ENCODE measurements at places on chromosomes 5 and 9.

DNA sequence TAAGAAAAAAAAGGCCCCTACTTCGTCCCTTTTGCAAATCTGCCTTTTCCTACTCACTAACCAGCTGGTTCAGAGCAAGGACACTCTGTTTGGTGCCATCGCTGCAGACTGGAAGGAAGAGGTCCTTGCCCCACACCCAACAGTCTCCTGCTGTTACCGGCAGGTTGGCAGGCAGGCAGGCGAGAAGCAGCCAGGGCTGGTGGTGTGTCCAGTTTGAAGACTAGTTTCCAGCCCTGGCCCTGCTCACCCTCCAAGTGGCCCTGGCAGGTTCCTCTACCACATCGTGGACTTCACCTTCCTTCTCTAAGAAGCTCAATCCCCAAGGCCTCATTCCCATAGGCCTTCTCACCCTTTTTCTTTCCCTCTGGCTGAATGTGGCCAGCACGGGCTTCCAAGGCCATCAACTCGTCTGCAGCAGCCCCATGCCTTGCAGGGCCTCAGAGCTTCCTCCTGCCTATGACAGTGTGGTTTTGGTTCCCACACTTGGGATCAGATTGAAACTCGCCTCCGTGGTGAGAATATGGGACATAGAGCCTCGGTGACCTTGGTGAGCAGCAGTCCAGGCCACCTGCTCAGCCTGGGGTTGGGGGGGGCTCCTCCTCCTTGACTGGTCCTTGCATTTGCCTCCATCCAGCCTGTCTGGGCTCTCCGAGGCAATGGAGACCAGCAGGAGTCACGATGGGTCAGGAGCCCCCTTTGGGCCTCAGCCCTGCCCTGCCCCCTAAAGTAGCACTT lies 22.9 kb downstream of the TGFBI start:
- ATAC-seq = no peak

- no peak for ATAC-seq
Observed at GRCh38 chr5:148615644-148616275, 38.6 kb downstream of the HTR4 start.

GRCh38 chr5:51302343-51302742 lies 80.9 kb upstream of the ISL1 start:
- no peak for ATAC-seq

DNA sequence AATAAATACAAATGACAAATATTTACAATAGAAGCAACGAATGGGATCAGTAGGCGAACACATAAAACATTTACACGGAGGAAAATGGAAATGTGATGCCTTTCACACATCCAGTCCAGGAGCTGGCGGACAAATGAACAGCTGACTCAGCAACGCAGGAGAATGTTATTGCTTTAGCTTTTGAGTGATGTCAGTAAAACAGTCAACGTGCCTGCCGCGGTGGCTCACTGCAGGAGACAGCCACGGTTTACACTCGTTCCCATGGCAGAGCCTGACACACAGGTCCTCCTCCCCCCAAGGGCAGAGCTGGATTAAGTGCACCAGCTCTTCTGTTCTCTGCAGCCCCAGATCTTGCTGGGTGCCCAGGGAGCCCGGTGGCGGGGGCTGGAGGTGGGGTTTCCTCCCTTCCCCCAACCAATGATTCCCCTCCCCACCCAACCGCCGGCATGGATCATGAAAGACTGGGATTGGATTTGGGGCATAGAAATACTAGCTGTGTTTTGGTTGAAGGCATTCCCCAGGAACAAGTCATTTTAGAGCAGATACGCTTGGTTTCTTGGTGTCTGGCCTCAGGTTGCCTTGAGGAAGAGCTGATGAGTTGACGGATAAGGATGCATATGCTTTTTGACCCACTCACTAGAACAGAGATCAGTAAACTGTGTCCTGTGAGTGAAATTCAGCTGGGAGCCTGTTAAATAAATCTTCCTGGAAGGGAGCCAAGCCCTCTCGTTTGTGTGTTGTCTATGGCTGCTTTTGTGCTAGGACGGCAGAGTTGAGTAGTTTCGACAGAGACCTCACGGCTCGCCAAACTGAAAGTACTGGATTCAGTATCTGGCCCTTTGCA lies 12.5 kb downstream of the STC2 start:
- no peak for ATAC-seq

DNA sequence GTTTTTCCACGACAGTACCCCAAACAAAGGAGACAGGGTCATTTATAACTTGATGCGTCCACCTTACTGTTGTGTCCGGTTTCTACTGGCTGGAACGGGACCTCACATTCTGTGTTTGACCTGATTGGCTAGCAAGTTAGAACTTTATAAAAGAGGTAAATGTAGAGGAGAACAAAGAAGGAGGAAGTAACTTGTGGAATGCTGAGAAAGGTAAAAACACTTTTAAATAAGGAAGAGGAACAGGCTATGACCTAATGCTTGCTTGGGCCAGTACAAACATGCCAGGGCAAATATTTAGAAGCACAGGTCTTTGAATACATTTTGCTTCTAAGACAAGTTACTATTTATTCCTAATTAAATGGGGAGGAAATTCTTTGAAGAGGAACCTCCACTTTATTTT lies 251.6 kb downstream of the KIAA0825 start:
- no peak for ATAC-seq

GRCh38 chr9:13443346-13444244 lies 164.1 kb upstream of the MPDZ start:
- no peak for ATAC-seq

- no peak for ATAC-seq
Observed at GRCh38 chr5:31948006-31948405, 226.1 kb downstream of the GOLPH3 start.

DNA sequence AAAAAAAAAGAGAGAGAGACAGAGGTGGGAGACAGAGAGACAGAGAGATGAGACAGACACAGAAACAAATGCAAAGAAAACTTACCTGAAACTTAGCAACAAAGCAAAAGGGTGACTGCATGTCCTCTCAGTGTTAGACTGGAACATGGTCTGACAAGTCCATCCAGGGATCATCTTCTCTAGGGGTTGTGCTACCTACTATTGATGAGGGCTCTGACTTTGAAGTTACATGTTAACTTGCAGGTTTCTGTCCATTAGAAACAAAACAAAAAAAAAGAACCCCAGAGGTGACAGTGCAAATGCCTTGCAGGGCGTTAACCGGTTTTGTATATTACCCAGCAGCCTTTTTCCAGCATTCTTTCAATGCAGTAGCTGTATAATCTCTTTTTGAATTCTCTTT lies 13.6 kb upstream of the SPARC start:
- ATAC-seq = no peak

GRCh38 chr5:87109746-87110145 lies 157.9 kb upstream of the RASA1 start:
- no peak for ATAC-seq

GRCh38 chr9:80012557-80013330 lies 441.0 kb downstream of the TLE4 start:
- ATAC-seq = no peak

GRCh38 chr9:8754751-8755150 lies 955.2 kb upstream of the DMAC1 start:
- no peak for ATAC-seq

DNA sequence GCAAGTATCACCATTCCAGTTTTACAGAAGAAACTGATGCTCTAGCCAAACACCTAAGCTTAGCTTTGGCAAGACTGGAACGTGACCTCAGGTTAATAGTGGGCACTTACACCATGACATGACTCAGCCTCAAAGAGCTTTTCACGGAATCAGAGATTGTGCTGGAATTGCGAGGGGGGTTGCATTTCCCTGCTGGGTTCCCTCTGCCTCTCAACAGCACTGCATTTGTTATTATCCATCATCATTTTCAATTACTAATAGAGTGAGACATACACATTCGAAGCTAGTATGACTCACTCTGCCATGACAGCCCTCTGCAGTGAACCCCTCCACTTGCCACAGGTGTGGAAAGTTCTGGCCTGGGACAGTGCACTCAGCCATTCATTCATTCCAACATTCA lies 8.0 kb downstream of the SPOCK1 start:
- no peak for ATAC-seq

- ATAC-seq = no peak
Observed at GRCh38 chr5:54946306-54946819, 39.0 kb downstream of the ESM1 start.

DNA sequence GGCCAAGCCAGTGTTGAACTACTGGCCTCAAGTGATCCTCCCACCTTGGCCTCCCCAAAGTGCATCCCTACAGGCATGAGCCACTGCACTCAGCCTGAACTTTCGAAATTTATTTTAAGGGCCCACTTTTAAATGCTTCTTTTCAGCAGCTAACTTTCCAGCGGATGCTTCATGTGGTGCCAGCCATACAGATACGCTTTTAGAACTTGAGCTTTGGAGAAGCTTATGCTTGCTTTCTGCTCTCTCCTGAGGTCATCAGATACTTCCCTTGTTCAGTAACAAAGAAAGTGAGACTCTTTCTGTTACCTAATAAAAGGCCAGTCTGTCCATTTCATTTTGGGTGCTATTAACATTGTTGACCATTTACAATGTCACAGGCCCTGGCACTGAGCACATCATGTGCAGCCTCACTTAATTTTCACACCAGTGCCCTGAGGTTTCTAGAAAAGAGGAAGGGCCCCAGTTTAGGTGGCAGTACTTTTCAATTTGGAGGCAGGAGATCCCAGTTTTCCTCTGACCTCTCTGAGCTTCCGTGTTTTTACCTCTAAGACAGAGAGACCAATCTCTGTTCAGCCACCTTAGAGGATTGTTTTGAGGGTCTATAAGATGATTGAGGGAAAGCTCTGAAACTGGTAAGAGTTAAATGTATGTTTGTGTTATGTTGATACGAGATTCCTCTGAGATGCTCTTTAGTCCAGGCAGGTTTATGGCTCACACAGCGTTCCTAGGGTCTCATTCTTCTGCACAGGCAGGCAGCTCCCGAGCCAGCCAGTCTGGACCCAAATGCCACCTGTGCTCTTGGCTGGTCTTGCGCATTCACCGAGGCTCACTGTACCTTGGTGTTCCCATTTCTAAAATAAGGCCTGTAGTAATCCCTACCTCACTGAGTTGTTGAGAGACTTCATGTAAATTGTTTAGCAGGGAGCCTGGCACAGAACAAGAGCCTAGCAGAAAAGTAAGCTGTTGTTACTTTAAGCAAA lies 4.4 kb downstream of the ABL1 start:
- no peak for ATAC-seq

- ATAC-seq = no peak
Observed at GRCh38 chr5:16592255-16592654, 24.5 kb downstream of the RETREG1 start.

- ATAC-seq = peak; percentile 14
Observed at GRCh38 chr5:177403102-177403791, 2.8 kb upstream of the PFN3 start.

DNA sequence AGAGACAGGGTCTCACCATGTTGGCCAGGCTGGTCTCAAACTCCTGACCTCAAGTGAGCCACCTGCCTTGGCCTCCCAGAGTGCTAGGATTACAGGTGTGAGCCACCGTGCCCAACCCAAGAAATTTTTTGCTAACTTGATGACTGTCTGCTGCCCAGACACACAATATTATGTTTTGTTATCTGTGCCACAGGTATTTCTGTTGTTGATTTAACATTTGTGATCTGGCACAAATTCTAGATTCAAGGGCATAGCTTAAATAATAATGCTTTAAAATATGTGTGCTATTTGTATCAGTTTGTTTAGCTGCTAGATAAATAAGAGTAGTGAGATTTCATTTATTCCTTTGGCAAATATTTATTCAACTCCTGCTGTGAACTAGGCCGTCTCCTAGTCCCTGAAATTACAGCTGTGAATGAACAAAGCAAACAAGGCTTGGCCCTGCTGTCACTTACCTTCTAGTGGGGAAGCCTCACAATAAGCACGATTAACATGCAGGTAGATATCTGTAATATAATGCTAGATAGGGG lies 35.3 kb downstream of the GAPVD1 start:
- no peak for ATAC-seq

GRCh38 chr9:68872026-68872501 lies 141.8 kb downstream of the PRKACG start:
- no peak for ATAC-seq

- ATAC-seq = no peak
Observed at GRCh38 chr9:82299870-82300269, 311.3 kb downstream of the SPATA31D1 start.

DNA sequence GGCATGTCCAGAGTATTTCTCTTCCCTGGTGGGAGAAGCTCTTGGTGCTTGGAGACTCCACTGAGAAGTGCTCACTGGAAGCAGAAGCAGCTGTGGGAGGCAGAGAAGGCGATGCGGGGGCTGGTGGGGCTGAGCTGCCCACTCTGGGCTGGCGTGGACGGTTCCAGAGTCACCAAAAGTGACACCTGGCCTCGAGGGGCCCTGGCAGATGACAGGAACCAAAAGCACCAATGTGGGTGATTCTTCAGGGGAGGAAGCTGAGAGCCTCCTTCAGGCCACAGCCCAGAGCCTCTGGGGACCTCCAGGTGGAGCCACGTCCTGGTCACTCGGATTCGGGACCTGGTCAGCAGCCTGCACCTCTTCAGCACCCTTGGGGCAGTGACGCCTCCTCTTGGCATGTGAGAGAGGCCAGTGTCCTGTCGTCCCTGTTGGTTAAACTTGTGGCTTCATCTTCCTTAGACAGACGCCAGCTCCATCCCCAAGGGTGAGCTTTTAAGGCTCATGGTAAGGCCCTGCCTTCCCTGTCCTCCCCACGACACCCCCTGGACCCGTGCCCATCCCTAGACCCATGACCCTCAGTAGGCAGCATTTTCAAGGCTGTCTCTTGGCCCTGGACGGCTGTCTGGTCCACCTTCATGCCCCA lies 78.7 kb upstream of the IRX4 start:
- no peak for ATAC-seq

GRCh38 chr5:65822710-65823109 lies 100.7 kb downstream of the NLN start:
- ATAC-seq = no peak

GRCh38 chr9:101477214-101477613 lies 41.6 kb upstream of the ALDOB start:
- no peak for ATAC-seq

- ATAC-seq = no peak
Observed at GRCh38 chr9:37534901-37535300, 41.3 kb downstream of the FBXO10 start.

DNA sequence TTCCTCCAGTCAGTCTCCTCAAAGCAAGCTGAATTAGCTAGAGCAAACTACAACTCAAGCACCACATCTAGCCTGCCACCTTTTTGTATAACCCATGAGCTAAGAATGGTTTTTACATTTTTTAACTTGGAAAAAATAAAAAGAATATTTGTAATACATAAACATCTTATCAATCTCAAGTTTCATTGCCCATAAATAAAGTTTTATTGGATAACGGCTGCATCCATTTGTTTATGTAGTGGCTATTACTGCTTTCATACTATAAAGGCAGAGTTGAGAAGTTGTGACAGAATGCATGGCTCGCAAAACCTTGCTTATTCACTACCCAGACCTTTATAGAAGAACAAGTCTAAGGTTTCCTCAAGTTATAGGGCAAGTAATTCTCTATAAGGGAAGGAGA lies 95.7 kb downstream of the ELAVL2 start:
- ATAC-seq = no peak

DNA sequence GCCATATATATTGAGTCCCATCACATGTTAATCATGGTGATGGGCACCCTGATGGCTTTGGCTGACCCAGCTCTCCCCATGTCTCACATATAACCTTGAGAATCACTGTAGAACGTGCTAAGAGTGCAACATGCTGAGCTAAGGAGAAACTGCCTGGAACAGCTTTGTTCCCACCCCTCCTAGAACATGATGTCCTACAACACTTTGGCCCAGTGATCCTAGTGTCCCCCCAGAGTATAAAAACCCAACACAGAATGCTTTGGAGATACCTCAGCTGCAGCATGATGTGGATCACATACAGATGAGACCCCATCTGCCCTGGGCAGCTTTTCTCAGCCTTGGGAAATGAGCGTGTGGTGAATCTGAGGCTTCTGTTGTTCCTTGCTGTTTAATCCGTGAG lies 343.5 kb downstream of the NFIB start:
- ATAC-seq = no peak

GRCh38 chr5:105350486-105351140 lies 1788.0 kb upstream of the NUDT12 start:
- no peak for ATAC-seq
